ENCODE measurements at places on chromosomes 13 and 19.

GRCh38 chr13:103004661-103005345, 61.4 kb downstream of the SLC10A2 start:
- no peak for DNase-seq

DNA sequence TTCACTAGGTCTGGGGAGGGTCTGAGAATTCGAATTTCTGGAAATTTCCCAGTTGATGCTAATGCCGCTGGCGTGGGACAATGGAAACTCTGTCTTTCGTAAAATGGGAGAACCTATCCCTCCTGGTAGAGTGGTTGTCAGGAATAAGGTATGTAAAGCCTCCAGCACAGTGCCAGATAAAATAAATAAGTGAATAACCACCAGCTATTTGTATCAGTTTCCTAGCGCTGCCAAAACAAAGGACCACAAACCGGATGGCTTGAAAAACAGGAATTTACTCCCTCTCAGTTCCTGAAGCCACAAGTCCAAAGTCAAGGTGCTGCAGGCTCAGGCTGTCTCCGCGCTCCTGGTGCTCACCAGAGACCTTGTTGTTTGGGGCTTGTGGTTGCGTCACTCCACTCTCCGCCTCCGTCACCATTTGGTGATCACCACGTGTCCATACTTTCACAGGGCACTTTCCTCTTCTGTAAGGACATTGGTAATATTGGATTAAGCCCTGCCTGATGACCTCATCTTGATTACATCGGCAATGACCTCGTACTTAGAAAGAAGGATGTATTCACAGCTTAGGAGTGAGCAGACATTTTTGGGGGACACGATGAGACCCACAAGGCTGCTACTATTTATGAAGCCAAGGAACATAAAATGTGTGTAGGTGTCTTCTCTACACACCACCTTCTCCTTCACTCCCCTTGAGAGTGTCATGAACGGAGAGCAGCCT, 428.5 kb downstream of the IRS2 start:
- no peak for DNase-seq

- DNase-seq = no peak
Observed at GRCh38 chr13:79398915-79399314, 7.1 kb downstream of the RBM26 start.

GRCh38 chr19:3375221-3376090, 9.1 kb downstream of the NFIC start:
- DNase-seq = no peak

DNA sequence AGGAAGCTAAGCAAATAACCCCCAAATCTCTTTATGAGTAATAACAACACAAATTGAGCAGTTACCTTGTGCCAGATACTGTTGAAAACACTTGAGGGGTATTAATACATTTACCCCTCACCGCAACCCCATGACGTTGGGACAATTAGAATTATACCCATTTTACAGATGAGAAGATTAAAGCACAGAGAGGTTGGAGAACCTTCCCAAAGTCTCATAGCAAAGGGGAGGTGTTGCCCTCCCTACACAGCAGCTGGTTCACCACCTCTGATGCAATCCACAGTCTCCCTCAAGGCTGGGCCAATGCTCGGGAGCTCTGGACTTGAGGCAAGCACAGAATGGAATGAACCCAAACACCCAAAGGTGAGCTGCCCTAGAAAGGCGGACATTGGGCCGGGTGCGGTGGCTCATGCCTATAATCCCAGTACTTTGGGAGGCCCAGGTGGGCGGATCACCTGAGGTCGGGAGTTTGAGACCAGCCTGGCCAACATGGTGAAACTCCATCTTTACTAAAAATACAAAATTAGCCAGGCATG, 3.9 kb upstream of the CCNE1 start:
- no peak for DNase-seq

Measured in NCI-H1105 (cell line).